NCI-H446 (cell line): ENCODE measurements at places on chromosomes 5 and 9.
A peak's percentile ranks its signal among the peaks of the same experiment; 100 is the strongest.

GRCh38 chr9:113989714-113990569 is 88.2 kb downstream of the AMBP start:
- DNase-seq, result no peak

GRCh38 chr9:113919382-113919781 is 43.3 kb downstream of the ZNF618 start:
- peak; percentile 56 for DNase-seq

- DNase-seq, result peak; percentile 91
Observed at GRCh38 chr9:100111235-100111634, 12.2 kb downstream of the INVS start.

- no peak for DNase-seq
Observed at GRCh38 chr5:156128026-156128425, 198.9 kb upstream of the SGCD start.

DNA sequence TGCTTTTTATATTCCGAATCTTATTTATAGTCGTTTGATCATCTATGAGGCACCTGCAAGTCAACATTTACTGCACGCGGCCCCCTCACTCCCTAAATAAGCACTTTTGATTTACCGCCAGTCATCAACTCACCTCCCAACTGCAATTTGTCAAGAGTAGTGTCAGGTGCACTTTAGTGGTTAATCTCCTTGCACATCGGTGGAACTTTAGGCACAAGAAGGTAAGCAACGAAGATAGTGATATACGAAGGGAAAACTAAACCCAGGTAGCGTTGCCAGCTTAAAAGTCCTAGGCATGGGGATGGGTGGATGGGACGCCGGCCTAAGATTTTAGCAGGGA is 513 bp upstream of the RNF180 start:
- DNase-seq, result no peak

GRCh38 chr9:99112750-99113413 is 8.0 kb downstream of the TGFBR1 start:
- DNase-seq, result no peak

DNA sequence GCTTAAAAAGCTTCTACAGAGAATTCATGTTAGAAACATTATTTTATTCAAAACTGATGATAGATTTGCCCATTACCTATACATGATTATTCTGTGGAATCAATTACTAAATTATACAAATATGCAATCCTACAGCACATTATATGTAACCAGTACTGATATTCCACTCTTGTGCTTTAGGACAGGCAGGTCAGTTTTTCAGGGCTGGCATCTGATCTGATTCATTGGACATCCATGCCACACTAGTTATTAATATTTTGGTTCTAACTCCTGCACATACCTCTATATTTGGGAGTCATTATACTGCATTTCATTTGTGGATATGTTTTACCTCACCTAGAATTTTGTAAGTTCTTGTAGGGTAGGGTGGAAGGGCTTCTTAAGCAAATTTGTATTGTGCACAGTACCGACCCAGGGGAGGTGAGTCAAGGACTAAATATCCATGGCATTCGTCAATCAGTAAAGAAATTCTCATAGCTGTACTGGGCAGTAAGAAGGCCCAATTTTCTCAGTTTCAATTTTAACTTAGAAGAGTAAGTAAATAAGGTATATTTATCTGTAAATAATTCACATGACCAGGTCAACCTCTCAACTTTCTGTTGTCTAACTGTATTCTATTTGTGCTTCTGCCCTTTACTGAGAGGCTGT is 33.5 kb downstream of the ELOVL7 start:
- DNase-seq, result no peak

- no peak for DNase-seq
Observed at GRCh38 chr9:14883310-14883944, 26.8 kb downstream of the FREM1 start.

DNA sequence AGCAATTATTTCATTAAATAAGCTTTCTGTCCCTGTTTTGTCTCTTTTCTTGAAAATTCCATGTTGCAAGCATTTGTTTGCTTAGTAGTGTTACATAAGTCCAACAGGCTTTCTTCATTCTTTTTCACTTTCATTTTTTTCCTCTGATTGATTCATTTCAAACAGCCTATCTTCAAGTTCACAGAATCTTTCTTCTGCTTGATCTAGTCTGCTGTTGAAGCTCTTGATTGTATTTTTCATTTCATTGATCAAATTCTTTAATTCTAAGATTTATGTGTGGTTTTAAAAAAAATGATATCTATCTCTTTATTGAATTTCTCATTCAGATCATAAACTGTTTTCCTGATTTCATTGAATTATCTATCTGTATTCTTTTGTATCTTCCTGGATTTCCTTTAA is 20.4 kb upstream of the NFIL3 start:
- DNase-seq, result no peak

DNA sequence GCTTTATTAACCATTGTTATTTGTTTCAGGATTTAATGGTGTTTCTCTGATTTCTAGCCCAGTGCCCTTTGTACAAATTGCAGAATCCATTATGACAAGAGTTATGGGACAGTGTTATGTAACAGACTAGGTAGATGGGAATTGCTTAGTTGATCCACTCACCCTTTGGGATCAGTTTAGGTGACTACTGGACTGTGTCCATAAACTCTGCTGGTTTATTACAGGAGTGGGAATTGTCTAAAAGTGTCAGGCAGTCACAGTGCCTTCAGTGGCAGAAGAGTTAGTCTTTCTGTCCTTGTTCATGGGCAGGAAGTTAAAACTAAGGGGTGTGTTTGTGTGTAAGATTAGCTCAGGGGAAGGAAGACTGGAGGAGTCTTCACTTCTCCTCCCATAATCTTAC is 29.3 kb downstream of the RCL1 start:
- no peak for DNase-seq

- DNase-seq, result peak; percentile 87
Observed at GRCh38 chr5:10528056-10528816, 35.6 kb upstream of the ANKRD33B start.

DNA sequence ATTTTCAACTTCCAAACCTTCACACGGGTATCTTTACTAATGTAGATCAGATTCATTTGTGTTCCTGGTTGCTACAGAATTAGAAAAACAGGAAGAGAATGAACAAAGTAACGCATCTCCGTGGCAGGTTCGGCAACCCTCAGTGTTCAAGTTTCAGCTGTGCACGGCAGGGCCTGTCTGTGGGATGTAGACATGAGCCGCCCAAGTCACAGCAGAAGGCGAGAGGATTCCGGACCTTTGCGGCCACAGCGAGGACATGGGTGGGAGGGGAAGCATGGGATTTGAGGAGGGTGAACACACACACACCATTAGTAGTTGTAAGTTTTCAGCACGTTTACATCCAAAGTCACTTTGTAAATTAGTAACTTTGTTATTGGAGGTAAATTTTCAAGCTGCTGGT is 31.7 kb upstream of the CEP72 start:
- DNase-seq, result no peak

GRCh38 chr9:16868701-16869100 is 1.8 kb downstream of the BNC2 start:
- DNase-seq, result no peak

DNA sequence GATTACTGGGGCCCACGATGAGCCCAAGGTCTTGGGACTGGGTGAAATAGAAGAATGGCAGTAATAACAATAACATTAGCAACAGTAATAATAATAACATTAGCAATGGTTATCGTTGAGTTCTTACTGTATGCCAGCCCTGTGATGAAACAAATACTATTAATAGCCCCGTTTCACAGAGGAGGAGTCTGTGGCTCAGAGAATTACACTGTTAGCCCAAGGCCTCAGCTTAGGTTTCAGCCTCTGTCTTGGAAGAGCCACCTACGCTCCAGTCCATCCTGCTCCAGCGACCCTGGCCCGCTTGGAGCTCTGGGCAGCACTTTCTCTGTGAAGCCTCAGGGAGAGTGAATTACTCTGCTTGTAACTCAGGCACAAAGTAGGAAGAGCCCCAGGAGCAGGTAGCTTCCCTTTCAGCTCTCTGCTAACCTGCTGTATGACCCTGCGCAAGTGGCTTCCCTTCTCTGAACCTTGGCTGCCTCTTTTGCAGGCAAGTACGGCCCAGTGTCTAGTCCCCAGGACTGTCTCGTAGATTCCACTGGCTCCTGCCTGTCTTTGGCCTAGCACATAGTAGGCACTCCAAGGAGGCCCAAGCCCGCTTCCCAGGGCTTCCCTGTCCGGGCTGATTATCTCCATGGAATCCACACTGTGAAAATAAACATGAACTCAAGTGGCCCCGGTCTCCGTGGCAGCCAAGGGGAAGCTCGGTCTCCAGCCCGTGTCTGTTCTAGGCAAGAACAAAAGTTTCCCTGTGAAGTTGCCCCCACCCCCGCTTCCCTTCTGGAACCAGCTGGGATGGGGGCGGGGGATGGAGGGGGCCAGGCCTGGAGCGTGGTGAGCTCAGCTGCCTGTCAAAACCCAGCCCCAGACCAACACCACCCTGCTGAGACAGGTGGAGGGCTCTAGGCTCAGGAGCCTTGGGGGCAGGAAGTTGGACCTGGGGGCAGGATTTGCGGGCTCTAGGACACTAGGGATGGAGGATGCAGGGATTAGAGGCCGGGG is 26.2 kb upstream of the LMX1B start:
- no peak for DNase-seq

GRCh38 chr9:100525563-100525962 is 52.3 kb upstream of the CAVIN4 start:
- DNase-seq, result no peak

DNA sequence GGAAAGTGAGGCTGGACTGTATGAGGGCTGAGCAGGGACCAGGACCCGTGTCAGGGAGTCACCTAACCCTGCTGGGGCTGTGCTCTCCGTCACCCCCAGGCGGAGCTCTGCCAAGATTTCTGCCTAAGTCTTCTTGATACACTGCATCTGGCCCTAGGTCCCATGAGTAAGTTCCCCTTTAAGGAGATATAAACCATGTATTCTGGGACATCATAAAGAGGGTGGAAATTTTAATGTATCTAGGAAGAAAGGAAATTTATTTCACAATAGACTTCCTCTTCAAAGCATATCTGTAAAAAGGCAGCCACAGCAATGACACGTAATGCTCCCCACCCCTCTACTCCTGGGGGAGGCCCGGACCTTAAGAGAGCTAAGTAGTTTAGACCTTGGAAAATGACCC is 183.4 kb downstream of the FBXL7 start:
- DNase-seq, result no peak

- no peak for DNase-seq
Observed at GRCh38 chr5:9490494-9491097, 55.3 kb downstream of the SEMA5A start.

GRCh38 chr9:34982361-34982760 is 7.2 kb upstream of the DNAJB5 start:
- DNase-seq, result no peak

DNA sequence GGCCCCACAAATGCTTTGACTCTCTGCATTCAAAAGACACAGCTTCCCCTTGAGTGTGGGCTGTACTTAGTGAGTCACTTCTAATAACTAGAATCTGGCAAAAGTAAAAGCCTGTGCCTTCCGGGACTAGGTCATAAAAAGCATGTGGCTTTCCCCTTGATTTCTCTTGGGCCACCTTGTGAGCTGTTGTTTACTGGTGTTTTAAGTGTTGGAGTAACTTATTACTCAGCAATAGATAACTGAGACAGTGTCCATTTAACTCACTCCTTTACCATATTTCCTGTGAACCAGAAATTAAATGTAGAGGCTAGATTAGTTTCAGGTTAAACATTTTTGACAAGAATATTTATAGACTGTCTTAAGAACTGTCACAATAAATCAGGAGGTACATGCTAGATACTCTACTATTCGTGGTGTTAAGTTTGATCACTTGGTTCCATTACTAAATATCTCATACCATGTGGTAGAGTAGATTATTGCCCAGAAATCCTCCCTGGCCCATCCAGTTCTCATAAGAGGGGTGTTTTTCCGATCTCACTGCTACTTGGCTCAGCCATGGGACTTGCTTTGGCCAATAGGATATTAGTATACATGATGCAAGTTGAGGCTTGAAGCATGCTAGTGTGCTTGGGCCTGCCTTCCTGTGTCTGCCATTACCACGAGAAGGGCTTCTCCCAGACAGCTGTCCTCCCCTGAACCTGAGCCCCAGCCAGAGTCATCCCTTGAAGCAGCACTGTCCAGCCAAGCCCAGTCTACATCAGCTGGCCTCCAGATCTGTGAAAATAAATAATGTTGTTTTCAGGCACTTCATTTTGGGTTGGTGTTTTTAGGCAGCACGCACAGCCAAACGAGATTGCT is 10.4 kb upstream of the CMBL start:
- DNase-seq, result no peak

GRCh38 chr5:132273631-132274030 is 16.1 kb downstream of the PDLIM4 start:
- no peak for DNase-seq

DNA sequence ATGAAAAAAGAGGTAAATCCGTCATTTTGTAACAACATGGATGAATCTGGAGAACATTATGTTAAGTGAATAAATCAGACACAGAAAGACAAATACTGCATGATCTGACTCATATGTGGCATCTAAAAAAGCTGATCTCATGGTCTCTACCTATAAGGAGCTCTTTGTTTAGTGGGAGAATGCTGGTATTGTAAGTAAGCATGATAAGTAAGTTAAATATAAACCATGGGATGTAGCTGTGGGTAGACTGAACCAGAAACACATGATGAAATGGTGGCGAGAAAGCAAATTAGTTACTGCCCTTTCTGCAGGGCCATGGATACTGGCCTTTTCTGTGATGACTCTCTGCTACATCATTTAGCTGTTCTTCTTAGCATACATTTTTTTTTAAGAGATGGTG is 66.4 kb upstream of the RUSC2 start:
- DNase-seq, result no peak

DNA sequence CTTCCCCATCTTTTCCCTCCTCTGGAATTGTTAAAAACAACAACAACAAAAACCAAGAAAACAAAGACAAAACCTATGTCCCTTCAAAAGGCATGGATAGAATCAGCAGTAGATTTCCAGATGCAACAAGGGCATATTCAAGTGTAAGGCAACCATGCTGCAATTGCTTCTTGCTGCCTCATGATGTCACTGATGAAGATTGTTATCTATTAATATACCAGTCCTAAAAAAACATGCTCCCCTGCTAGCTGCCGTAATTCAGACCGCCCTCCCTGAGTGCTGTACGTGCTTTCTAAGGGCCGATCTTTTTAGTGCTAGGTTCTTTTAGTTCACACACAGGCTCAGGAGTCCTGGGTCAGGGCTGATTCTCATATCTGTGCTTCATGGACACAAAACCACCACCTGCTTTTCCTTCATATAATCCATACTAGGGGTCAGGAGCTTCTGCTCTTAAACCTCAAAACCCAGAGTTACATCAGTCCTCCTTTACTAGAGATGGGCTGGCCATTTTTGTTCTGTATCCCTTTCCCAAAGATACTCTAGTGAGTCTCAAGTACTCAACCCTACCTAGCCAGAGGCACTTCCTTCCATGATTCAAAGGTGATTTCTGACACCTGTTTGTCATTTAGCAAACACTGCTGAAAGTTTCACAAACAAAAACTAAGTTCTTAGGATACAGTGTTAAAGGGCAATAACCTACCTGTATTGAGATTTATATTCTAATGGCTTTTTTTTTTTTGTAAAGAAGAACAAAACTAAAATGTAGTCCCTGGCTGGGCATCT is 82.1 kb downstream of the GIN1 start:
- peak; percentile 5 for DNase-seq

DNA sequence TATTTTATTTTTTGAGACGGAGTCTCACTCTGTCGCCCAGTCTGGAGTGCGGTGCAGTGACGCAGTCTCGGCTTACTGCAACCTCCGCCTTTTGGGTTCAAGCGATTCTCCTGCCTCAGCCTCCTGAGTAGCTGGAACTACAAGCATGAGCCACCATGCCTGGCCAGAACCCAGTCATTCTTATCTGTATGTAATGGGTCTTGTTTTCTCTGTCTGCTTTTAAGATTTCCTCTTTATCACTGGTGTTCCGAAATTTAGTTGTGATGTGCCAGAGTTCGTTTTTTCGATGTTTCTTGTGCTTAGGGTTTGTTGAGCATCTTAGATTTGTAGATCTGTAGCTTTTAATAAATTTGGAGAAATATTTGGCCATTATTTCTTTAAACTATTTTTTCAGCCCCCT is 19.2 kb downstream of the SLC25A25 start:
- no peak for DNase-seq
